HS-27A (cell line): ENCODE measurements at places on chromosomes 4 and X.
A peak's percentile ranks its signal among the peaks of the same experiment; 100 is the strongest.

DNA sequence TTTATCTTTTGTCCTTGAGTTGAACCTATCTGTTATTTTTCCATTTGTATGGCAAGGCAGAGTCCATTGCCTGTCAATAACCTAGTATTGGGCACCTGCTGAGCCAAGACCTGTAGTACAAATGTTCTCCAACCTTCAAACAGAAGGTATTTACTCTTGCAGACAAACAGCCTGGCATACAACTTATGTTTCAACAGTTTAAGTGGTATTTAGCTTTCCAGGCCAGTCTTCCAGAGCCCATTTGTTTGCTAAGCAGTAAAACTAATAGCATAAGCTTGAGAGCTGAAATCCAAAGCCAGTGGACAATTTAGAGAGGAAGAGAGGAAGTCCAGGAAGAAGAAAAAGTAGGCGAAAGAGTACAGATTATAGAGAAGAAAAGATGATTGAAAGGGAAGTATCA lies 979.3 kb downstream of the GLUD2 start:
- no peak for DNase-seq

- no peak for DNase-seq
Observed at GRCh38 chr4:82553020-82553419, 8.8 kb downstream of the TMEM150C start.

- DNase-seq, result no peak
Observed at GRCh38 chrX:2784026-2784425, 32.2 kb downstream of the XG start.

GRCh38 chr4:156420623-156421022 lies 467.0 kb upstream of the CTSO start:
- DNase-seq, result no peak

- DNase-seq, result no peak
Observed at GRCh38 chr4:87659247-87659931, 9.3 kb downstream of the DMP1 start.

DNA sequence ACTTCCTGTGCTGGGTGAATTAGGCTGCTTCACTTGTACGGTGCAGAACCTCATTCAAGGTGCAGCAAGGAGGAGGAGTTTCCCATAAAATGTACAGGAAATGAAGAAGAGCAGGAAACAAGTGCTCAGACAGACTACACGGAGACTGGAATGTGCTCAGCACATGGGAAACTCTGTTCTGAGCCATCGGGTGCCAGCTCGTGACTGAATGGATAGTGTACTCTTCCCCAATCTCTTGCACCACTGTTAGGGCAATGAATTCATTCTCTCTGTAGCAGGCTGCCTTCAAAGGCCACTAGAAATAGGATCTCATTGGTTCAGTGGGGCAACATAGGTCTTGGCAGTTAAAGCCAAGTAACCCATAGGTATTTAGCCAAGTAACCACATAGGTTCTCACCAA lies 200.0 kb upstream of the LDB2 start:
- DNase-seq, result no peak

DNA sequence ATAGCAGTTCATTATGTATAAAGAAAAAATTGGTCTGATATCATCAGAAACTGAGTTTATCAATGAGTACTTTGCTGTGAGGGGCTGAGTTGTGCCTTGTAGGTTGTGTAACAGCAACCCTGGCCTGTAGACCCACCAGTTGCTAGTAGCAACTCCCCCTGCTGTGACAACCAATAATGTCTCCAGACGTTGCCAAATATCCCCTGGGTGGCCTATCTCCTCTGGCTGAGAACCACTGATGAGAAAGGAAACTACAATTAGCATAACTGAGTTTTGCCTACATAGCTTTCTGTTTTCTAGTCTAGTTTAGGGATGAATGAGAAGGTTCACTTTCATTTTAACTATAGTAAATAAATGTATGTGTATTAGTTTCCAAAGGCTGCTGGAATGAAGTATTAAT lies 234.1 kb downstream of the CPE start:
- no peak for DNase-seq

GRCh38 chrX:112653017-112653416 lies 26.7 kb downstream of the LHFPL1 start:
- no peak for DNase-seq

GRCh38 chr4:148481636-148482035 lies 39.4 kb upstream of the NR3C2 start:
- DNase-seq, result no peak

GRCh38 chrX:94545722-94546121 lies 871.7 kb downstream of the FAM133A start:
- DNase-seq, result no peak

DNA sequence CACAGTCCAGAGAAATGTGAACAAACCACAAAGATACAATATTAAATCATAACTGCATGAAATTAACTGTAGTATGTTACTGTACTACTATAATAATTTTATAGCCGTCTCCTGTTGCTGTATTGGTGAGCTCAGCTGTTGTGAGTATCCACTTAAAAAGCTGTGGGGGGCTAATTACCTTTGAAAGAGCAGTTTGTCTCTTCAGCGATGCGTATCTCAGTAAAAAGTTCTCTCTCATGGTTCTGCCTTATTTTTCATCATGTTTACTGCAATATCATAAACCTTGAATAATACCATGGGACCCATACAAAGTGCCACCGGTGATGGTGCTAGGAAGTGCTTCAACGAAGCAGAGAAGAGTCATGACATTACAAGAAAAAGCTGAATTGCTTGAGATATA lies 8.4 kb upstream of the MSMO1 start:
- no peak for DNase-seq

DNA sequence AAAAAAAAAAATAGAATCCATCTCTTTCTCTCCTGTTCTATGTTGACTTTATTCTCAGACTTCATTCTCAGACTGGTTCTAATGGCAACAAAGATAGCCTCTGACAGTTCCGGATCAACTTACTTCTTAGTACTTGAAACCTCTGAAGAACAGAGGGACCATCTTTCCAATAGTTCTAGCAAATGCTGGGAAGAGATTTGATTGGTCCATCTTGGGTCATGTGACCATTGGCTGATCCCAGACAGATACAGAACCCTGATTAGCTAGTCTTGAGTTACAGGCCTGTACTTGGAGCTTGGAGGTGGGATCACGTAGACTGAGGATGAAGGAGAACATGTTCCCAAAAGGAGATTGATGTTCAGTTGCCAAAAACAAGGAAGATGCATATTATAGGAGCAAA lies 66.9 kb upstream of the STIM2 start:
- no peak for DNase-seq

DNA sequence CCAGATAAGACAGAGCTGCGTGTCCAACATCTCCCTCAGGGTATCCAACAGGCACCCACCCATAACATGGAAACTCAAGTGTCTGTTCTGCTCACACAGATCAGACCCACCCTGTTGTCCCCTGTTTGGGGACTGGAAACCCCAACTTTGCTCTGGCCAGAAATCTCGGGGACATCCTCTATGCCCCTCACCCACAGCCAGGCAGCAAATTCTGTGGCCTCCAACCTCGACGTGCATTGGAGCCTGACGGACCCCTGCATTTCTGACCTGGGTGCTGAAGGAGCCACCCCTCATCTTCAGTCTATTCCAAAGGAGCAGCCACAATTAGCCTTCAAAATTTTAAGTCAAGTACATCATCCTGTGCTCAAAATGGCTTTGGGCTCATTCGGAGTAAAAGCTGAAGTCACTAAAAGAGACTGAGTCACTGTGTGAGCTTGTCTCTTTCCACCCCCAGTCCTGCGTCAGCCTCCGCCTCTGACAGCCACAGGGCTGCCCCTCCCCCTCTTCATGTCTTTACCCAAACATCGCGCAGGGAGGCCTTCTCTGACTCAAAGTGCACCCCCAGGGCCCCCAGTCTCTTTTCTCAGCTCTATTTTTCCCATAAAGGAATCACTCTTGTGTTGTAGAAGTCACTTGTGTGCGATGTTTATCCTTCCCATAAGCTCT lies 24.4 kb upstream of the PDE6B start:
- DNase-seq, result no peak

DNA sequence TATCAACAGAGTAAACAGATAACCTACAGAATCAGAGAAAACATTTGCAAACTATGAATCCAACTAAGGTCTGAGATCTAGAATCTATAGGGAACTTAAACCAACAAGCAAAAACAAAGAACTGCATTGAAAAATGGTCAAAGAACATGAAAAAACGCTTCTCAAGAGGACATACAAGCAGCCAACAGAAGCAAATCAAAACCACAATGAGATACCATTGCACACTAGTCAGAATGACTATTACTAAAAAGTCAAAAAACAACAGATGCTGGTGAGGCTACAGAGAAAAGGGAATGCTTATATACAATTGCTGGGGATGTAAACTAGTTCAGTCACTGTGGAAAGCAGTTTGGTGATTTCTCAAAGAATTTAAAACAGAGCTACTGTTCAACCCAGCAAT lies 255.7 kb downstream of the TMEM47 start:
- DNase-seq, result no peak

DNA sequence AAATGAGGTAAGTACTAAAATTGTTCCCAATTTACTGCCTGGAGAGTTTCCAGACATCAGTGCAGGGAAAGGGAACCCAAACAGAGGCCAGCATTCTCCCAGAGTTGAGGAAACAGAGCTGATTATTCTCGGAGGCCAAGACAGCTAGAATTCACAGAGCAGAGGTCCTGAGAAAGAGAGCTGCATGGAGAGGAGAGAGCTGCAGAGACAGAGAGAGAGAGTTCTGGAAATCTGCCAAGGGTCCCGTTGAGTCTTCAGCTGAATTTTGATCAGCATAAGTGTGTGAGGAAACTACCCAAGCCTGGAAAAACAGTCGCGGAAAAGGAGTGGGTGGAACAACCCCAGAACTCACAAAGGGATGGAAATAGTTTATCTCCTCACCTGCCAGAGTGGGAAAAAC lies 43.8 kb upstream of the GPR173 start:
- DNase-seq, result no peak

- DNase-seq, result no peak
Observed at GRCh38 chr4:48409203-48409602, 67.9 kb downstream of the SLAIN2 start.

GRCh38 chr4:23232987-23233386 lies 540.2 kb downstream of the GBA3 start:
- no peak for DNase-seq

GRCh38 chr4:48905363-48906015 lies 1.1 kb downstream of the OCIAD2 start:
- no peak for DNase-seq

GRCh38 chr4:158936238-158936637 lies 166.6 kb upstream of the RAPGEF2 start:
- no peak for DNase-seq

DNA sequence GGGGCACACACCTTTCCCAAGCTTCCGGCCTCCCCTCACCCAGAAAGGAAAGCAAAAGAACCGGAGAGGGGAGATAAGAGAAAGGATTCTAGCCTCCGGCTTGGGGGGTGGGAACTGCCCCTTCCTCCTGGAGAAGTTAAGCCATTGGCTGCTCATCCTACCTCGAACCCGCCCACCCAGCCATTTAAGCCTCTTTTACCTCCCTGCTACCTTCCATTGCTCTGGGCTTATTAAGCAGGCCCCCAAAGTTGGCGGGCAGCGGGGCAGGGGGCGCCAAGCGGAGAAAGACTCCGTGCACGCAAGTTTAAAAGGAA lies 2.3 kb downstream of the MAML3 start:
- peak; percentile 64 for DNase-seq

- no peak for DNase-seq
Observed at GRCh38 chr4:82429728-82430192, 502 bp downstream of the HNRNPDL start.

DNA sequence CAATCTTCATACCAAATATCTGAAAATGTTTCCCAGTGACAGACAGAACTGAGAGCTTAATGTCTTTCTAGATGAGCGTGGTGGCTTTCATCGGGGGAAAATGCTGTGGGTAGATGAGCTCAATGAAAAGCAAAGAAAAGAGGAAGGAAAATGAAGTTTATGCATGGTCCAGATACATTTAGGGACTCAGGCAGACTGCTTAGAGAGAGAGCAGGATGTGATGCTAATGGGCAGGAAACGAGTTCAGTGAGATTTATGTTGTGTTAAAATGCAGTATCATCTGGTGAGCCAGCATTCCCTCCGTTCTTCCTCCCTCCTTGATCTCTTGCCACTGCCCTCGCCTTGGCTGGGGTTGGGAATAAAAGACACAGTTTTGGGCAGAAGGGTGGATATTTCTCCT lies 229.2 kb downstream of the GBA3 start:
- DNase-seq, result no peak

DNA sequence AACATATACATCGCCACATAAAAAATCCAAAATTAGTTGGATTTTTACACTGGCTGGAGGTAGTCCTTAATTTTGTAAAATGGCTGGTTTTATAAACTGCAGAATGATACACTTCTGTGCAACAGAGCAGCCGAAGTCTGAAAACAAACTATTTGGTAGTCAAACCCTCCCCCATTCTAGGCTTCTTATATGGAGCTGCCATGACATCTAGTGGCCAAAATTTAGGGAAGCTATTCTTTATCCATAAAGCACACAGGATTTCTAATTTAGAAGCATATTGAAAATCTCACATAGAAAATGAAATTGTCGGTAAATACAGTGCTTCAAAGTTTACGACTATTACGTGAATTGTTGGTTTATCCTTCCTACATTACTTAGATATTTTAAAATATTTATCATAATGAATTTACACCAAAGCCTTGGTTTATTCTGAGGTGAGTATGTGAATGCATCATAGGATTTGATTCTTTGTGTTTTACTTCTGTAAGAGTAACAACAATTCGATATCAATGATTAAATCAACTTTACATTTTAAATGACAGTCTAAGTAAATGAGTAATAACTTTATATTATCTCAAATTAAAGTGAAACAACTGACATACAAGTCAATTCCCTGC lies 113.4 kb upstream of the FAM241A start:
- DNase-seq, result peak; percentile 22

DNA sequence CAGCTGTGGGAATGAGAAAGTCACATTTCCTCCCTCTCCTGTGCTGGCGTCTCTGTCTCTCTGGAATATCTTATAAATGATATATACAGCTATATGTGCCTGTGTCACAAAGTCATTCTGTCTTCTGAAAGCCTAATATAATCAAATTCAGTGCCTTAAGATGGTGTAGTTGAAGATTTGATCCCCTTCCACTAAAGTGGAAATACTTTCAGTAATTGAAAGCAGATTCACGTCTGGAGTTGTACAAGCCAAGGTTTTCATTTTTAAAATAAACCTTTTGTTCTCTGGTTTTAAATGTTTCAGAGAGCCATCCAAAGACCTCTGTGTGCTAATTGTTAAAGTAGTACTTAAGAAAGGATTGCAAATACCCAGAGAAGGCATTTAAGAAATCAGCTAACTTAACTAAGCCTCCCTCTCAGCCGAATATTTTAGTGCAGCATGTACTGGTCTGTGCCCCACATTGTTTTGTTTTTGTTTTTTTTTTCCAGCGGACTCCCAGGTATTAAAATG lies 206.8 kb downstream of the TENM3 start:
- DNase-seq, result no peak
